ENCODE measurements at places on chromosomes 4 and X.

DNA sequence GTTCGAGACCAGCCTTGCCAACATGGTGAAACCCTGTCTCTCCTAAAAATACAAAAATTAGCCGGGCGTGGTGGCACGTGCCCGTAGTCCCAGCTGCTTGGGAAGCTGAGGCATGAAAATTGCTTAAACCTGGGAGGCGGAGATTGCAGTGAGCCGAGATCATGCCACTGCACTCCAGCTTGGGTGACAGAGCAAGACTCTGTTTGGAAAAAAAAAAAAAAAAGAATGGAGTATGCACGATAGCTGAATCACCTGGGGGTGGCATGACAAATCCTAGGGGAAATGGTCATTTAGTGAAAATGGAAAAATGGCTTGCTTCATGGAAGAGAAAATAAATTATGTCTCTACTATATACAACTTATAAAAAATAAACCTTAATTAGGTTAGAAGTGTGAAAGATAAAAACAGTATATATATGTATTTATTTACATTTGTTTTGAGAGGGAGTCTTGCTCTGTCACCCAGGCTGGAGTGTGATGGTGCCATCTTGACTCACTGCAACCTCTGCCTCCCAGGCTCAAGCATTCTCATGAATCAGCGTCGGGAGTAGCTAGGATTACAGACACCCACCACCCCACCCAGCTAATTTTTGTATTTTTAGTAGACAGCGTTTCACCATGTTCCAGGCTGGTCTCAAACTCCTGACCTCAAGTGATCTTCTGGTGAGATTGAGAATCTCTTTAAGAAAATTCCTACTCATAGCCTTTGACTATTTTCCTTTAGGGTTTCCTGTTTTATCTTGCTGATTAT is 19.3 kb upstream of the ING2 start:
- DNase-seq, result no peak

- no peak for DNase-seq
These were observed 64.6 kb upstream of the MTM1 start for GRCh38 chrX:150503898-150504219.

DNA sequence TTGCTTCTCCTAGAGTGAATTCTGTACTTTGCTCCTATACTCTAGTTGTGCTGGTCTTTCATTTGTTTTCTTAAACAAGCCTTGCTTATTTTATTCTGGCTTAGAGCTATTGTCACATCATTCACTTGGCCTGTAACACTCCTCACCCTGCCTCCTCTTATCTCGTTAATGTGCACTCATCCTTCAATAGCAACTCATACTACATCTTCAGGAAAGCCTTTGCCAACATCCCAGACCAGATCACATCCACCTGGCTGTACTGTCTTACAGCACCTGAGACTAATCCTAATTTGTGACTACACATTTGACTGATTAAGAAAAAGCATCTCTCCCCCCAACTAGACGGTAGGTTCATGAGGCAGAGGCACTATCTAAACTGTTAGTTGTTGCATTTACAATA is 80.8 kb downstream of the SLC7A11 start:
- no peak for DNase-seq

GRCh38 chrX:54066841-54067240 is 22.6 kb upstream of the PHF8 start:
- DNase-seq, result no peak
